Peyer's patch (tissue), 4 donors: ENCODE measurements at places on chromosomes 11 and 22. TPM values are rescaled to one million over a fixed set of nuclear protein-coding genes. Genes with fewer than 3 reads are reported as not detected.

- no peak overlapping the region for H3K27ac ChIP-seq
- H3K4me1 ChIP-seq = no peaks in the 10 kb centered on the region
- H3K36me3 ChIP-seq = no peaks in the 10 kb centered on the region
- no peak overlapping the region for H3K4me3 ChIP-seq
- H3K27me3 ChIP-seq = no peaks in the 10 kb centered on the region
Measured at GRCh38 chr22:23501261-23501619, 78.8 kb downstream of the IGLL1 start.

- DNase-seq = peak; percentile 86
- H3K36me3 ChIP-seq = no peaks in the 10 kb centered on the region
Measured at GRCh38 chr22:30609260-30610185, 2.5 kb downstream of the TCN2 start.

- no peaks in the 10 kb centered on the region for H3K27me3 ChIP-seq
- H3K4me1 ChIP-seq = no peaks in the 10 kb centered on the region
- no peak overlapping the region for H3K27ac ChIP-seq
- DNase-seq = no peak
- no peaks in the 10 kb centered on the region for H3K36me3 ChIP-seq
- no peak overlapping the region for H3K4me3 ChIP-seq
Measured at GRCh38 chr11:26095340-26095739, 236.6 kb upstream of the ANO3 start.

DNA sequence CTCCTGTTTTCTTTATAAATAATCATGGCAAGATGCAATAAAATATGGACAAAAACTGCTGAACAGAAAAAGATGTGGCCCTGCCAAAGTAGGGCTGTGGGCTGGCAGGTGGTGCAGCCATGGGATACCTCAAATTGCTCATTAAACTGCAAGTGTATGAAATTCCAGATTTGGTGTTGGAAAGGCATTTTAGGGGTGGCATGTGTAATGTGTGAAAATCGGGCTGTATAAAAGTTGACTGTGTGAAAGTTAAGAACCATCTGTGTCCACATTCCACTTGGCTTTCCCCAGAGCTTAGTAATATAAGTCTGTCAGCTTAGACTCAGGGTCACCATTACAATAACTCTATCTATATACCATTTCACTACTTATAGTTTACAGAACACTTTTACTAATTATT is 34.8 kb upstream of the FZD4 start:
- DNase-seq = no peak
- H3K36me3 ChIP-seq = no peaks in the 10 kb centered on the region
- H3K27ac ChIP-seq = no peak overlapping the region
- H3K4me3 ChIP-seq = no peak overlapping the region
- H3K4me1 ChIP-seq = no peaks in the 10 kb centered on the region

- no peaks in the 10 kb centered on the region for H3K36me3 ChIP-seq
- H3K27me3 ChIP-seq = no peaks in the 10 kb centered on the region
- no peak overlapping the region for H3K4me3 ChIP-seq
Measured at GRCh38 chr11:117501237-117501898, 173.7 kb downstream of the CEP164 start.

DNA sequence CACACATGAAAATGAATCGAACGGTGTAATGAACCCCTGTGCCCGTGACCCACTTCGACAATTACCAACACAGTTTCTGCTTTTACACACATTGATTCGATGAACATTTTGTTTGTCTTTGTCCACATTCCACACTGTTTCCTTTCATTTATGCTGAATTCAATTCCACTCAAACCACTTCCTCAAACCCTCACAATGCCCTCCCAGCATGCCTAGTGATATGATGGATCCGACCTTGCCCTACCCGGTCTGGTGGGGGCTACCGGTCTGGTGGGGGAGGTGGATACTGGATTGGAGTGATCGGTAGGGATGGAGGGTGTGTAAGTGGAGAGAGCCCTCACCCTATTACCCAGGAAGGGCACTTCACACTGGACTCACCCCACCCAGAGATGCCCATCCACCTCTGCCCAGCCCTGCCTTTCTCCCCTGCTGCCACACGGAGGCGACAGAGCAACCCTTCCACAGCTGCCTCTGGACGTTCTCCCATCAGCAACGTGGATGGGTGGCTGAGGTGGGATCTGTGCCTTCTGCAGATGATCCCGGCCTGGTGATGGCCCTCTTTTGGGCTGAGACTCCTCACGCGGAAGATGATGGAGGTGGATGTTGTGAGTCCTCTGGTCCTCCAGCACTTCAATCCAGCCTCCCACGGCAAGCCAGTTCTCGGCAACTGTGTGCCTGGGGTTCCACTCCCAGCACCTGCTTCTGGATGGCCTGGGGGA is 33.0 kb upstream of the P2RY2 start:
- H3K4me3 ChIP-seq = no peak overlapping the region
- H3K27me3 ChIP-seq = no peaks in the 10 kb centered on the region
- peak; percentile 86 for DNase-seq
- H3K36me3 ChIP-seq = no peaks in the 10 kb centered on the region

DNA sequence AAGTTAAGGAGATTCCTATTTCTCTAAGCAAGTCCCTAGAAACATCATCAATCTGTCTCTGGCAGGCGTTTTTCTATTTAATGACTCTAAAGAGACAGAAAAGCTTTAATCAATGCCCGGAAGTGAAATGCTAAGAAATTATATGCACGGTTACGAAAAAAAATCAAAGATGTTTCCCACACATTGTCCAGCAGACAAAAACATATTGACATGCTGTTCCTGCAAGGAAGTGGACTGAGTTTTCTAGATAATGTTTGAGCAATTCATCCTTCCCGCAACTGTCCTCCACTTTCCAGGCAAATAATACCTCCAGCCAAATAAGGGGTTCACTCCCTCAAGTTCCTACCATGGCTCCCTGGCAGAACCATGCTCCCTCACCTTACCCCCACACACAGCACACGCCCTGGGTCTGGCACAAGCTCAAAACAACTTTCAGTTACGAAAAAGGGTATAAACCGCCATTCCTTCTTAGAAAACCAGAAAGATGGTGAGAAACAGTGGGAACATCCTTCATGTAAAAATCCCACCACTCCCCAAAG is 29.6 kb downstream of the GALNT18 start:
- DNase-seq = no peak
- no peak overlapping the region for H3K4me3 ChIP-seq
- no peak overlapping the region for H3K27ac ChIP-seq

DNA sequence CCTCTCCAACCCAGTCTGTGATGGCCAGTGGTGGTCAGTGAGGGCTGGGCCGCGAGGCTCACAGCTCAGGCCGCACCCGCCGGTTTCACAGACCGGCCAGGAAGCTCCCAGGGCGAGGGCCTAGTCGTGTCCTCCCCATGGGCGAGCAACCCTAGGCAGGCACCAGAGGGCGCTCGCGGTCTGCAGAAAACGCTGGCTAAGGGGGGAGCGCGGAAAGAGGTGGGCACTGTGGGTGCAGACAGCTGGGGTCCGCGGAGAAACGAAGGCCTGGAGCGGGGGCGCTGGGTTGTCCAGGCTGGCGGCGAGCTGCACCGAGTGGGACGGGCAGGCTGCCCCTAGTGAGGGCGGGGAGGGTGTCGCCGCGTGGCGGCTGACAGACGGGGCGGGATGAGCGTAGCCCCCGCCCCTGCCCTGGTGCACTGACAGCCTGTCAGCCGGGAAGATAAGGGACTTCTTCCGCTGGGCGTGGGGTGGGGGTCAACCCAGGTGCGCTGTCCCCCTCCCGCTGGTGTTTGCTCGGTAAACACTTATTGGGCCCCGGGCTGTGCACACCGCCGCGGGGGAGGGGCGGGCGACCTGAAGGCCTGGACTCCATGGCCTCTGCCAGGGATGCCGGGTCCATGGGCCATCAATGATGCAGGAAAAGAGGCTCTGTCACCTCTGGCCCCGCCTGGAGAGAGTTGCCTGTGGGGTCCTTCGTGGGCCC is 7.5 kb downstream of the GP1BB start:
- H3K36me3 ChIP-seq = no peaks in the 10 kb centered on the region
- no peaks in the 10 kb centered on the region for H3K27me3 ChIP-seq
- no peak overlapping the region for H3K27ac ChIP-seq

The PGR gene
- total RNA-seq = 0.38 TPM

DNA sequence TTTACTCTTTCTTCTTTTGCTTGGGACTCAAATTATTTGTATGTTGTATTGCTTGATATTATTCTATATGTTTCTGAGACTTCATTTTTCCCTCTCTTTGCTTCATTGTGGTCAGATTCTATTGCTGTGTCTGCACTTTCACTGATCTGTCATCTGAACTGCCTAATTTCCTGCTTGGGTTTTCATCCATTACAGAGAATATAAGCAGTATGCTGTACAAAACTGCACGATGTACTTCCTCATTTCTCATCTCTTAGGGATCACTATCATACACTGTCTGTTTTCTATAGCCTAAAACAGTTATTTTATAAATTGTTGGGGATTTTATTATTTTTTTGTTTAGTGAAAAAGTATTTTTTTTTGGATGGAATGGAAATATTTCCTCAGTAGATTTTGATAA is 736.7 kb upstream of the ANO5 start:
- H3K4me3 ChIP-seq = no peak overlapping the region
- H3K36me3 ChIP-seq = no peaks in the 10 kb centered on the region
- no peak for DNase-seq

The HORMAD2 gene
- total RNA-seq = not detected

The OR56A1 gene
- total RNA-seq = not detected

- peaks cover 6% of the 10 kb centered on the region for H3K4me1 ChIP-seq
- H3K4me3 ChIP-seq = no peak overlapping the region
- no peaks in the 10 kb centered on the region for H3K27me3 ChIP-seq
Measured at GRCh38 chr11:72773291-72773690, 20.6 kb downstream of the STARD10 start.

DNA sequence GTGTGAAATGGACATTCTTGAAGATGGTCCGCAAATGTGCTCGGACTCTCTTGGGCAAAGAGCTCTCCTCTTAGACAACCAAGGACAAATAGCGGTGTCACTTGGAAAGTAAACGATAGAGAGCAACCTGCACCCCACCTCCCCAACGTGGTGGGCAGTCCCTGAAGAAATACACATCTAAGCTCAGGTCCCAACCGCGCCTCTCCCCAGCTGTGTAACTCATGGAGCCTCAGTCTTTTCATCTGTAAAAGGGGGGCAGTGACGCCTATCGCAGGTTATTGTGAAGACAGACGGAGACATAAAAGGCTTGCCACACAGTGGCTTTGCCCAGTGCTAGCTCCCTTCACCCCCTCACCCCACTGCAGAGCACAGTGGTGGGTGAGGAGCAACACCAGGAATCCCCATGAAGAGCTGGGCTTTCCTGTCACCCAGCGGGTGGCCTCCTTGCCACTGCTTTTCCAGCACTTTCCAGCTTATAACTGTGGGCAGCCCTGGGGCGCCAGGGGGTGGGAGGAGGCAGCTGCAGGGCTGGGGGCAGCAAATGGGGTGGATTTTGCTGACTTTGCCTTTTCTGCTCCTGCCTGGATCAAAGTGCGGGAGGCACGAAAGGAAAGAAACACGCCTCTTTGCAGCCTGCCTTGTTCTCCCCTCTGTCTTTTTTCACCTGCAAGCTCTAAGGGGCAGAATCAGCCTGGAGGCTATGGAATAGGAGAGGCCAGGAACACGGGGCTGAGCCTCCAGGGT is 73.7 kb upstream of the TSPAN18 start:
- no peak overlapping the region for H3K4me3 ChIP-seq
- no peaks in the 10 kb centered on the region for H3K4me1 ChIP-seq
- H3K27ac ChIP-seq = no peak overlapping the region
- H3K36me3 ChIP-seq = no peaks in the 10 kb centered on the region
- no peaks in the 10 kb centered on the region for H3K27me3 ChIP-seq

The CASP5 gene
- 27.5 TPM for total RNA-seq

The OR4D11 gene
- not detected for total RNA-seq

The PTGDR2 gene
- total RNA-seq = 1.5 TPM

The NXPE1 gene
- 14.9 TPM for total RNA-seq

DNA sequence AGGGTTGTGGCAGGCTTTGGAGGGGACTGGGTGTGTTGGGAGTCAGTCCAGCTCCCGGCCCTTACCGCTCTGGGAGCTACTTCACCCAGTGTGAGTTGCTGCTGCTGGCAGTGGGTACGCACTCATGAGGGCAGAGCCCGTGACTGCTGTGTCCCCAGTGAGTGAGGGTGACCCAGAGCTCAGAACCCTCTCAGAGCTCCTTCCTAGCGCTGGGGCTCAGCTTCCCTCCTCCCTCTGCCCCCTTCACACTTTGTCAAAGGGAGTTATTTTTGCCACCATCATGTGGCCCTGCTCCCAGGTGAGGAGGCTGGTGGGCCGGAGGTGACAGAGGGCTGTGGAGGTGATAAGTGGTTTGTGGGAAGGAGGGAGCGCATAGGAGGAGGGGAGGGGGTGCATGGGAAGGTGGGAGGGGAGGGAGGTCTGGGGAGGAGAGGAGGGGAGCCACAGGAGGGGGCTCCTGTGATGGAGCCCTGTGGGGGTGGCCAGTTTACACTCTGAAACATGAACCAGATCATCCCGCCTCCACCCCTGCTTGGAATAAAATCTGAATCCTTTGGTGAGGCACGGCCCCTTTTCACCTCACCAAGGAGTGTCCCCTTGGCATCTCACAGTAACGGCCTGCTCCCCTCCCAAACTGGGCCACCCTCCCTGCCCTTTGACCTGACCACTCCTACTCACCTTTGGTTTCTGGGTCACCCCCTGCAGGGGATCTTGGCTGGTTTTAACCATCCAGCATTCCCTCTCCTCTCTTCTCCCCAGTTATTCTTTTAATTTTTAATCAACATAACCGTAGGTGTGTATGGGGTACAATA is 9.9 kb downstream of the NDUFV1 start:
- no peaks in the 10 kb centered on the region for H3K36me3 ChIP-seq
- no peak overlapping the region for H3K4me3 ChIP-seq
- H3K27ac ChIP-seq = no peak overlapping the region
- no peaks in the 10 kb centered on the region for H3K27me3 ChIP-seq

The OR51I1 gene
- not detected for total RNA-seq

- no peak overlapping the region for H3K4me3 ChIP-seq
- H3K36me3 ChIP-seq = no peaks in the 10 kb centered on the region
- no peaks in the 10 kb centered on the region for H3K4me1 ChIP-seq
- H3K27me3 ChIP-seq = no peaks in the 10 kb centered on the region
Measured at GRCh38 chr22:42630901-42631602, 9.3 kb downstream of the ATP5MGL start.

The BTG4 gene
- total RNA-seq = not detected

GRCh38 chr11:115425250-115425649 is 79.0 kb downstream of the CADM1 start:
- H3K4me1 ChIP-seq = no peaks in the 10 kb centered on the region
- no peak for DNase-seq
- no peaks in the 10 kb centered on the region for H3K36me3 ChIP-seq
- H3K4me3 ChIP-seq = no peak overlapping the region
- no peak overlapping the region for H3K27ac ChIP-seq
- no peaks in the 10 kb centered on the region for H3K27me3 ChIP-seq

The SYT7 gene
- 12.3 TPM for total RNA-seq

The SYCE3 gene
- total RNA-seq = not detected
